ENCODE measurements at places on chromosomes 3 and 15.

- DNase-seq, result peak; percentile 81
These were observed 75.4 kb downstream of the XXYLT1 start for GRCh38 chr3:195195321-195196209.

DNA sequence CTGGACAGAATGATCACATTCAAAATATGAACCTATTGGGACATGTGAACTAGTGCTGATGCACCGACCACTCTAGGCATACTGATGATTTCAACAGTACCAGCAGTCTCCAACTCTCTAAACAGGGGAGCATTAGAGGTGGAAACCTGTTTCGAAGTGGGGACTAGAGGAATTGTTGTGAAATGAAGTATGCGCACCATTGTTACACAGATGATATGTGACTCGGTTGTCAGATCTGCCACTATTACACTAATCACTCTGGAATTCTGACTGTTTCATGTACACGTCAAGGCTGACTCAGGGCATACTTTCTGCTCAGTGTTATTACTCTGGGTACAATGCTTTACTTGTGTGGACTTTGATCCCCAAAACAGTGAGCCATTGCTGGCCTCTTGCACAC, 198.2 kb upstream of the UBE2E2 start:
- DNase-seq, result no peak

- peak; percentile 70 for DNase-seq
These were observed 451 bp downstream of the CHCHD4 start for GRCh38 chr3:14124223-14124614.

DNA sequence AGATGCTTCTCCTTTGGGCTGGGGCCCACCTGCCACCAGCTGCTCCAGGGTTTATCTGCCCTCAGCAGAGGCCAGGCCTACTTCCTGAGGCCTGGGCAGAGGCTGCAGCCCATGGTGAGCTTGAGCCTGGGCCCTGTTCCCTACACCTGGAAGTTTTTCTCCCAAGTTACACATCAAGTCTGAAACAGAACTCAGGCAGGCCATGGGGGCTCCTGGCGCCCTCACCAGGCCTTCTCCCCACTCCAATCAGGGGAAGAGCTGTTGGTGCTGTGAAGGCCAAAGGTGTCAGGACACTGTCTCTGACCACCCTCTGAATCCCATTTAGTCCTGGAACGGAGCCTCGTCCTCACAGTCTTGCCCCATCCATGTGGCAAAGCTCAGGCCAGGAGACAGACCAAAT, 7.3 kb downstream of the VWA5B2 start:
- no peak for DNase-seq

GRCh38 chr15:101207867-101208288, 44.0 kb downstream of the CHSY1 start:
- DNase-seq, result no peak

- DNase-seq, result no peak
These were observed 195.8 kb downstream of the BBX start for GRCh38 chr3:107718547-107718946.

- no peak for DNase-seq
These were observed 7.7 kb downstream of the FILIP1L start for GRCh38 chr3:100106531-100107141.

GRCh38 chr15:79640206-79640605, 208.1 kb downstream of the MINAR1 start:
- no peak for DNase-seq

DNA sequence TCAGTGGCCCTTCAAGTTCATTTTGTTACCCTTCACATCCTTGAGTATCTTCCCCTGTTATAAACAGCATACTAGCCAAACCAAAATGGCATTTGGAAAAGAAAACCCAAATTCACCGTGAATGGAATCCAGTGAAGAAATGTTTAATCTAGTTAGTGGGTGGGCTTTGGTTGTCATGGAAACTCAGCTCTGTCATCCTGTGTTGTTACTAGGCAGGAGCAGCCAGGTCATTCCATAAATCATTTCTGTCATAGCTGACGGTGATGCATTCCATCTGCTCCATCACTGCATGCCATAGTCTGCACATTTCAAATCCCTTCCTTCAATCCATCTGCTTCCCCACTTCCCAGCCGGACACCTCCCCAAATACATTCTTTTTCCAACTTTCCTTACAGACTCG, 140.4 kb upstream of the CGNL1 start:
- no peak for DNase-seq

All from putamen (tissue), 1 donor.